ENCODE measurements at places on chromosomes 3 and 15.

- no peak for DNase-seq
Observed at GRCh38 chr15:90765531-90765930, 48.4 kb downstream of the BLM start.

GRCh38 chr3:66507423-66508260 is 6.8 kb upstream of the LRIG1 start:
- no peak for DNase-seq

DNA sequence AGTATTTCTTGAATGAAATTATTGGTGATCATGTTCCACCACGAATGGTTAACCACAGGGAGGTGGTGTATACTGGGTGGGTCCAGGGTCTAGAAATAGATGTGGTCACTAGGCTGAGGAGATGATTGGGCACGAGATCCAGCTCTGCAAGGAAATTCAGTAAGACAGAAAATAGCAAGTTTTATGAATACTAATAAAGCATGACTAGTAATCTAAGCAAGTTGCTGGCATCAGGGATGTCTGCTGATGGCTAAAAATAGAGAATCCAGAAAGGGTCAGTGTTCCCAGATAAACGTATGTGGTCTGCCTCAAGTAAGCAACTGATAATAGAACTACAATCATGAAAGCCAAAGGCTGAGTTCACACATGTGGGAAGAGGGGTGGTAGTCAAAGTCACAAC is 108.3 kb upstream of the FRMD4B start:
- DNase-seq = no peak

- no peak for DNase-seq
Observed at GRCh38 chr3:41565003-41565402, 365.7 kb downstream of the CTNNB1 start.

GRCh38 chr3:123712077-123712860 is 127.4 kb upstream of the HACD2 start:
- DNase-seq = no peak

DNA sequence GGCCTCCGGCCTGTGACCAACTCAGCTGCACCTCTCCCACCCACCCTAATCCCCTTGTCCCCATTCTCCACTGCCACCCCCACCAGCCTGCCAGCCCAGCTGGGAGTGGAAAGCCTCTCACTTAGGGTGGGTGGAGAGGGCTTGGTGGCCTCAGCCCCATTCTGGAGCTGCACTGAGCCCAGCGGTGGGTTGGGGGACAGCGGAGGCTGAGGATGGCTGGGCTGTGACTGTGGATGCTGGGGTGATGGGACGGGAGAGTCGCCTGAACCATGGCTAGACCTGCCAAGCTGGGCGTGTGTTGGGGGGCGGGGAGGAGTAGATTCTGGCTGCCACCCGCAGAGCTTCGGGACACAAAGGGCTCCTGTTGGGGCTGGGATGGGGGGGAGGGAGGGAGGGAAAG is 1.8 kb downstream of the CLCN2 start:
- DNase-seq = no peak

DNA sequence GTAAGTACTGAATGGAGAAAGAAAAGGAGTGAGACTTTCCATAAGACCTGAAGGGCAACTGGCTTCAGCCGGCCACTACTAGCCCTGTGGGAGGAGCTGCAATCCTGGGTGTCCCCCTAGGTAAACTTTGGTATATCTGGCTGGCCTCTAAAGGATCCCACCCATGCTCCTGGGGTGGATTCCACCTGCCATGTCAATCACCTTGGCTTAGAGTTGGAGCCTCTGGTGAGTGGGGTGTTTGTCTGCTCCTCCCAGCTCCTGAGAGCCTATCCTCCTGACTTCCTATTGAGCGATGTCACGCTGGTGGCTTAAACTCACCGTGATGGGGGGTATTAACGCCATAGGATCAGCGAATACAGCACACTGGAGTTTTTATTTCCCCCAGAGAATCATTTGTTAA is 2.6 kb downstream of the SPTBN5 start:
- DNase-seq = no peak

- no peak for DNase-seq
Observed at GRCh38 chr3:98962189-98962930, 60.9 kb upstream of the DCBLD2 start.

GRCh38 chr3:48655606-48656005 is 7.1 kb downstream of the CELSR3 start:
- no peak for DNase-seq

- no peak for DNase-seq
Observed at GRCh38 chr3:157914882-157915281, 191.3 kb downstream of the SHOX2 start.

GRCh38 chr15:37941779-37942178 is 7.3 kb downstream of the TMCO5A start:
- no peak for DNase-seq

DNA sequence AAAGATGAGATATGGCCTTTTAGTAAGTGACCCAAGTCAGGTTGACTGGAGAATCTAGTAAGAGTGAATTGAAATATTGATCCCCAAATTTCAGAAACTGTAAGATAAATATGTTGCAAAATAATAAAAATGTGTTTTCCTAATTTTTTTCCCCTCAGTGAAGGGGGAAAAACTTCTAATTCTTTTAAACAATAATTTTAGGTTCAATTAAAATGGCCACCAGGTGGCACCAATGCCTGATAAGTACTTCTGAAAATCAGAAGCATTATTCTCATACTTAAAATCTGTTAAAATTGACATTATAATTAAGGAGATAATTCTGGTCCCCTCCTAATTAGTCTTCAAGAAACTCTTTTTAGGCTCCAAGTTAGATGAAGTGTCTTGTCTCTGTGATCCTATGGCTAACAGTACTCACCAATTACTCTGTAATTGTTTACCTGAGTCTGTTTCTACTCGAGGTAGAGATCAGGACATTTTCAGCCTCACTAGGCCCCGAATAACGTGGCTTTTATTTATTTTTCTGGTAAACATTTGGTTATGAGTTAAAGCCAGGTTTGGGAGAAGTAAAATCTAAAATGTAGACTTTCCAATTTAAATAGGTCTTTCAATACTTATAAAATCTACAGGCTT is 52.6 kb downstream of the NMD3 start:
- DNase-seq = no peak

- DNase-seq = no peak
Observed at GRCh38 chr3:68793759-68794701, 138.3 kb downstream of the TAFA4 start.

DNA sequence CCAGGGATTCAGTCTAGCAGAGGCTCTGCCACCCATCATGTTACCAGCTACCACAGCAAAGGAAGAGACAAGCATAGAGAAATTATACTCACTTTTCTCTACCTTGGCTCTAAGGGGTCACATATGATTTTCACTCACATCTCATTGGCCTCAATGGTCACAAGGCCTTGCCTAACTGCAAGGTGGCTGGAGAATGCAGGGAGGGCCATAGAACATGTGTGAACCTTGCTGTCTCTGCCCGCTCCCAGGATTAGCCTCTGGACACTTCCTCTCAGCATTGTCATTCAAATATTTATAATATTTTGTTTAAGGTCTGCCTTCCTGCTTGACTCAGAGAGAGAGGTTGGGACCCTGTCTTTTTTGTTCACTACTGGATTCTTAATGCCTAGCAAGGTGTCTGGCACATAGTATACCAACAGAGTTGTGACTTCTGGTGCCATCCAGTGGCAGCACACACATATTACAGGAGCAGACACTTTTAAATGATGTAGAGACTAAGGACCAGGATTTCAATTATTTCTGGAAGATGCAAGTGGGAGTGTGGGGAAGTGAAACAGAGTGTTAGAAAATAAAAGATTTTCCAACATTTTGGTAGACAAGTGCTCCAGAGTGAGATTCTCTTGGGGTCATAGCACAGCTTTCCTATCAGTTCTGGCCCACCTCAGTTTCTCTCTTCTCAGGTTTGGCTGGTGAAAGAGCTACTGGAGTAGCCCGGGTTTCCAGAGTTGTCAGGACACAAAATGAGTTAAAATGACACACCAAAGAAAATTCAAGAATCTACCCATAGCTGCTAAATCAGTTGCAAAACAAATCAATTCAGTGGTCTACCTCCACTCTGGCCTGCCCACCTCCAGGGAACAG is 119.0 kb upstream of the RASGRP1 start:
- DNase-seq = no peak

- no peak for DNase-seq
Observed at GRCh38 chr3:141125351-141125750, 74.2 kb downstream of the SPSB4 start.

GRCh38 chr3:69888943-69889315 is 110.6 kb upstream of the SAMMSON start:
- DNase-seq = no peak

DNA sequence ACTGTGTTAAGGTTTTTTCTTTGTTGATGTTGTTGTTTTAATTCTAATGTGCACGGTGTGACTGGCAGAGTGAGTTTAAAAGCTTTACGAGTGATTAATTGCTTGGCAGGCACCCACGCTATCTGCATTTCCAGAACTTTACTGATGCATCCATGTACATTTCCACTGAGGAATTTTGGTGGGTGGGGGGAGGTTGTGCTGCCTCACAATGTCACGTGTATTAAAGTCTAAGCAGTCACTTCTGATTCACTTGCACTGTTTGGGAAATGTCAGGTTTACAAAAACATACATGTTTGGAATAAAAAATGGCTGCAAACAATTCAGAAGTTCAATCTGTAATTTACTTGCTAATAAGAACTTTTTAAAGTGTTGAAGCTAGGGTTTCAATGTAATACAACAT is 38.5 kb upstream of the CTDSPL start:
- no peak for DNase-seq

GRCh38 chr15:37903919-37904625 is 30.4 kb upstream of the TMCO5A start:
- no peak for DNase-seq

GRCh38 chr3:62843508-62843907 is 31.7 kb downstream of the CADPS start:
- no peak for DNase-seq

DNA sequence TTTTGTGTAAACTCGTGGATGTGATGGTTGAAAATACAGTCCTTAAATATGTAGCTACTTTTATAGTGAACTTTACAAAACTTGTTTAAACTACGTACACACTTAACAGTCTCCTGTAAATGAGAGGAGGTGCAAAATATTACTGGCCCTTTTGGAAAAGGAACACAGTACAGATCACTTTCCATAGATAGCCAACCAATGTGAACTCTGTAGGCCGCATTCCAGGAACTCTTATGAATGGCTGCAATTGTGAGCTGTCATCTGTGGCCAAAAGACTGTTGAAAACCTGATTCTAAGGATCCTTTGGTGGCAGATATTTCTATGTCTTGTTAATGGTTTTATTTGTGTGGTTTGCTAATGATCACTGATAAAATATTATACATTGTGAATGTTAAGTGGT is 6.2 kb downstream of the TSC22D2 start:
- DNase-seq = no peak

- no peak for DNase-seq
Observed at GRCh38 chr3:168624892-168625448, 529.2 kb upstream of the GOLIM4 start.

GRCh38 chr15:75666823-75667501 is 19.2 kb downstream of the SNX33 start:
- DNase-seq = peak; percentile 81

GRCh38 chr3:131020122-131020693 is 6.4 kb downstream of the ASTE1 start:
- no peak for DNase-seq

GRCh38 chr3:32240159-32240545 is 1.7 kb downstream of the CMTM8 start:
- no peak for DNase-seq

DNA sequence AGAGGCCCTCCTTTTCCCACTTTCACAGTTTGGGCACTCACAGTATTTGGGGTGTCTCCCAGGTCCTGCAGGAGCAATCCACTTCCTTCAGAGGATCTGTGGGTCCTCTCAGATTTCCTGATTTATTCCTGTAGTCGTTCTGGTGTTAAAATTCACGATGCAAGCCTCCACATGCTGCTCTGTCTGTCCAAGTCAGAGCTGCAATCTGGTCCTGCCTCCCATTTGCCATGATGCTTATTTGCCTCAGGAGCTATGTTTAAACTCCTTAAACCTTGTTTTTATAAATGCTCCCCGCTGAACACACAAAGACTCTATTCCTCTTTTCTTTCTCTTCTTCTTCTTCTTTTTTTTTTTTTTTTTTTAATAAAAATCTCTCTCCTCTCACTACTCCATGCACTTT is 558.7 kb upstream of the NECTIN3 start:
- no peak for DNase-seq

DNA sequence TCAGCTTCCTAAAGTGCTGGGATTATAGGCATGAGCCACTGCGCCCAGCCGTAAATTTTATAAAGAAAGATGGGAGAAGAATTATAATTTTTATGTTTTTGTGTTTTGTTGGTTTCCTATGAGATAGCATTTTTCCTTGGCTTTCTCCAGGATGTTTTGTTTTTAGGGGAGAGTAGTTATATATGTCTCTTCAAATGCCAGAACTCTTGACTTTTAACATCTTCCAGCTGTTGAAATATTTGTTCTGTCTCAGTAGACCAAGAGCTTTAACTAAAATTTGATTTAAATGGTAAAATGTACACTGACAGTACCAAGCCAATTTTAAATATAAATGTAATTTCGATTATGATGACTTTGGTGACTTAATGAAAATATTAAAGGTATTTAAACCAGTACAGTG is 96.8 kb downstream of the DHX36 start:
- DNase-seq = no peak

GRCh38 chr3:36738702-36739101 is 25.7 kb downstream of the DCLK3 start:
- peak; percentile 54 for DNase-seq

- DNase-seq = no peak
Observed at GRCh38 chr3:141881702-141882101, 5.3 kb downstream of the ATP1B3 start.

- DNase-seq = no peak
Observed at GRCh38 chr3:171932153-171932611, 89.0 kb downstream of the TMEM212 start.

DNA sequence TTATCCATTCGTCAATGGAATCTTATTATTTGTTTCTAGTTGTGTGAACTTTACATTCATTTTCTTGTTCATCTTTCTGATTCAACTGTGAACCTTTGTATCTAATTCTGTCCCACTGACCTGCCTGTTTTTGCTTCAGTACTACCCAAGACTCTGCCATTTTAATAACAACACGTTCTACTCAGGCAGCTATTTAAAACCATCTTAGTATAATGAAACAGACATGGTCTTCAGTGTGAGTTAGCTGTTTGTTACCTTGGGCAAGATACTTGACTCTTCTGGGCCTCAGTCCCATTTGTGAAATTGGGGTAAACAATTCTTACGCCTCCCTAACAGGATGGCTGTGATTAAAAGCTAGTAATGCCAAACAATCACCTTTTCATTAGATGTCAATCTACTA is 1.6 kb downstream of the BTBD1 start:
- no peak for DNase-seq

- no peak for DNase-seq
Observed at GRCh38 chr3:46676601-46677410, 16.7 kb downstream of the ALS2CL start.

- no peak for DNase-seq
Observed at GRCh38 chr3:30232142-30232541, 374.3 kb upstream of the TGFBR2 start.

DNA sequence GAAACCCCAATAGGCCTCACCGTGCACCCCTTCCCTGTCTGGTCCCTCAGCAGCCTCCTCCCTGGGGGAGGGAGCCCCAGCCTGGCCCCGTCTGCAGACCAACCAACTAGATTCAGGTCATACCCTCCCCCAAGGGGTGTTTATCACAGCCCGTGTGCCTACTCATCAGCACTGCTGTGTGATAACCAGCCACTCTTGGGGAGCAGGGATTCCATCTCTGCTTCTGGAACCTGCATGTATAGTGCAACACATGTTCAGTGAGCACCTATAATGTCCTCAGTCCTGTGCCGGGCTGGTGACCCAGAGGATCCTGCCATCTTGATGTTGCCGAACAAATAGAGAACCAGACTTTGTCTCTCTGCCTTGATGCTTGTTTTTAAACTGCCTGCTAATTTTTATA is 6.6 kb upstream of the SLCO2A1 start:
- DNase-seq = no peak

GRCh38 chr3:97884586-97885123 is 62.8 kb downstream of the CRYBG3 start:
- DNase-seq = no peak
